Naive thymus-derived CD8-positive, alpha-beta T cell (primary cell): ENCODE measurements at places on chromosomes 4 and X.

DNA sequence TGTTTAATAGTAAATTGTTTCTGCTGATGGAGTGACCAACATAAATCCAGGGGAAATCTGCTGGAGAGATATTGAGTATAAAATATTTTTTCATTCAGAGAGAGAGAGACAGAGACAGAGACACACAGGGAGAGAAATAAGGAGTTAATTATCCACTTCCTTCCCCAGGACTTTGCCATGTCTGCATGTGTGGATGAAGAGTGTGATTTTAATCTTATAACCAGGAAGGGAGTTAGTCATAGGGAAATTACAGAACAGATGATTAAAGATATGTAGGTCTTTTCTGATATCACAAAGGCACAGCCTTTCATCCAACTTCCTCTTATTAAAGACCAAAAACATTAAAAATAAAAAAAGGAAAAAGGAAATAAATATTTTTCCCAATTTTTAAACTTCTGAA, 526.3 kb downstream of the SPRY1 start:
- DNase-seq, result no peak

- no peak for DNase-seq
Measured at GRCh38 chrX:2889045-2889605, 40.0 kb downstream of the ARSD start.

DNA sequence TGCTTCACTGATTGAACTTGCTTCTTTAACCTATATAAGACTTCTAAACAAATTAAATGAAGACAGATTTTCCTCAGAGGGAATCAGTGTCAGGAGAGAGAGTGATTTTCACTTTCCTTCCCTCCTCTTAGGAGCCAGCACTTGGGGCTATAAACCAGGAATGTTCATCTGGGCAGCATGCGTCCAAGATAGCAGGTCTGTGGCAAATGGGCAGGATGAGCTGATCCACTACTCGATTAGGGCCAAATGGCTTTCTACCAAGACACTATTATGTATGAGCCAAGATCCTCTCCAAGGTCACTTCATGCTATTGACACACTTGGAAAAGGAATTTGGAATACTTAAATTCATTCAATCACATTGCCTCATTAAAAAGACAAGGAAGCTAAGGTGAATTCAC, 203.9 kb upstream of the GRID2 start:
- no peak for DNase-seq

GRCh38 chrX:46398126-46398525, 147.1 kb downstream of the ZNF674 start:
- DNase-seq, result no peak

DNA sequence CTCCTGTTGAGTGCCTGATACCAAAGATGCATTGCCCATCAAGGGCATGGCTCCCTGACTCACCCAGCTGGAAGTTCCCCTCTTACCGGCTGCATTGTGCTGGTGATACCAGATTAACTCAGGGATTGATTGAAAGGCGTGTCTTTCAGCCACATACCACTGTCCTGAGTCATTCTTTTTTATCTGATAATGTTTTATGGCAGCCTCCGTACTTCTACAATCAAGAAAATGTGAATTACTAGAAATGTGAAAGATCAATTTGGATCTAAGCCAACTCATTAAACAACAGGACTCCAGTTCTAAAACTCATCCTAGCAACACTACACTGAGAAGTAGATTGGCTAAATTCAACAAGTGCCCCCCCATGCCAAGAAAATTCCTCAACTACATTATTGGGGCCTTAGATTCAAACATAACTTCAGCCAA, 40.0 kb downstream of the TXK start:
- DNase-seq, result no peak
